NCI-H2081 treated with DMSO at 0.1 percent for 48 hours (cell line): ENCODE measurements at places on chromosomes 11 and 22.

DNA sequence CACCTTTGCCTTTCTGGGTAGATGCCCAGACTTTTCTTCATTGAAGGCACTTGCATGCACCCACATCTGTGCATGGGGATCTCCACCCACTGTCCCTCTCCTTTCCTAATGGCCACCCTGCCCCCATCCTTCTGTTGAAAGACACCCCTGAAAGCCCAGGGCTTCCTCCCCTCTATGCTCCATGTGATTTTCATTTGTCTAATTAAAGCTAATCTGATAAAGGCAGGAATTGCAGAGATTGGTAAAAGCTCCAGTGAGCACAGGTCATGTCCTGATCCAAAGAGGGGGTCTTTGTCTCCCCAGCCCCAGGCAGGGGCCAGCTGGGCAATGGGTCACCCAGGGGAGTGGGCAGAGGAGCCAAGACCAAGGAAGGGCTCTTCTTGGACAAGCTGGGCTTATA is 107.6 kb upstream of the CD82 start:
- no peak for DNase-seq

GRCh38 chr22:49807780-49808708 is 19.6 kb downstream of the BRD1 start:
- no peak for DNase-seq

DNA sequence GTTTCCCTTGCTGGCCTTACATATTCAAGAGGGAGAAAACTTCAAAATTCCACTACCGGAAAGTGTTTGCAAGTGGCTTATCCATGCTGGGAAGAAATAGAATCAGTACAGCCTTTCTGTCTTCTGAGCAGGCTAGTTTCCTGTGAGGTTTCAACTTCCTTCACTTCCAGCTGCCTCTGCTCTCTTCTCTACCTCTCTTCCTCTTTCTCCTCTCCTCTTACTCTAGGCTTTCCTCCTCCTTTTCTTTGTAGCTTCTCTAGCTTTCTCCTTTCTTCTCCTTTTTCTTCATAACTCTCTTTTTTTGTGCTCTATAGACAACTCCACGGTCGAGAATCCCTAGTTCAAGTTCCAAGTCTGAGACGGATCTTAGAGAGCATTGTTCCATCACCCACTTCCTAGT is 421.8 kb downstream of the ETS1 start:
- DNase-seq = no peak

- DNase-seq = no peak
Measured at GRCh38 chr22:49739138-49739537, 88.5 kb downstream of the BRD1 start.
